ENCODE measurements at places on chromosomes 2 and 18.

- no peak for DNase-seq
These were observed 1.7 kb downstream of the METTL4 start for GRCh38 chr18:2569338-2570207.

DNA sequence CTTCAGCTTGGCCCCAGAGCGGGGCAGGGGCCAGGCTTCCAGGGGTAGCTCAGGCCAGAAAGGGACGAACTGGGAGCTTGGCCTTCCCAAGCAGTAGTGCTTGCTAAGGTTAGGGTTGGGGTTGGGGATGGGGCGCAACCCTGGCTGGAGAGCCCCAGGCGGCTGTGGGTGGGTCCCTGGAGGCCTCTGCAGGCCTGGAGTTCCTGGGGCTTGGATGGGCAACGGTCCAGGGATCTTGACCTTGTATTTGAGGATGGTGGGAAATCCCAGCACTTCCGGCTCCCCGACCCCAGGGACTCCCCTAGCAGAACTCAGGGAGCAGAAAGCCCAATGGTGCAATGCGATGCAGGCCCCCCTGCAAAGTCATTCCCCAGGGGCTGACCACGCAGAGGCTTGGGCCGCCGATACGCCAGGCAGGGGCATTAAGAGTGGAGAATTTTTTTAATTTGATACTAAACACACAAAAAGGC lies 12.6 kb upstream of the MLPH start:
- no peak for DNase-seq

DNA sequence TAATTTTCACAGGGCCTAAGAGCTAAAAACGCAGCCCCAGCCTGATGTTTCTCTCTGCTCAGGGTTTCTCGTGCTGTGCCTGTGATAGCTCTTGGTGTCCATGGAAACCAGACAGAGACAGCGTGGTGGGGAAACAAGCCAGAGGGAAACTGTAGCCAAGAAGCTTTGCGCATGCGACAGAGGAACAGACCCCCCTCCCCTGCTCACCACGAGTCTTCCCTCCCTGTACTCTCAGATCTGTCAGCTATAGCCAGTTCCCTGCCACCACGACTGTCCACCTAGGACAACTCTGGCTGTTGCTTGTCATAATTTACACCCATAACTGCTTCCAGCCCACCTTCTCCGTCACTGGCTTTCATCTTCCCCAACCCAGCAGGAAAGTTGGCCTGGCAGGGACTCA lies 13.2 kb upstream of the DNAJC27 start:
- DNase-seq: peak; percentile 49

DNA sequence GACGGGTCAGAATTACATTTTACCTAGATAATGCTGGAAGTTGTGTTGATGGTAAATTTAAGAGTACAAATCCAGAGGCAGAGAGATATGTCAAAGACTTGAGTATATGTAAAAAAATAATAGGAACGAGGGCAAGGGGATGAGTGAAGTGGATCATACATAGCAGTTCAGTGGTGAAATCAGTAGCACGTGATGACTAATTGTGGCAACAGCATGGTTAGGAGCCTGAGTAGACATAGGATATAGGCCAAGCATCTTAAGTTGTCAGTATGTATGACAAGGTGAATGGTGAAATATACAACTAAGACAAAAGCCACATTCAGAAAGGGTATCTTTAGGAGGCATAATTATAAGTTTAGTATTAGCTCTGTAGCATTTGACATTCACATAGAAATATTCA lies 826.5 kb upstream of the PIK3C3 start:
- no peak for DNase-seq

- no peak for DNase-seq
These were observed 104.9 kb downstream of the ASAP2 start for GRCh38 chr2:9311488-9311887.

GRCh38 chr18:3323900-3324299 lies 62.0 kb downstream of the MYL12B start:
- DNase-seq: no peak

DNA sequence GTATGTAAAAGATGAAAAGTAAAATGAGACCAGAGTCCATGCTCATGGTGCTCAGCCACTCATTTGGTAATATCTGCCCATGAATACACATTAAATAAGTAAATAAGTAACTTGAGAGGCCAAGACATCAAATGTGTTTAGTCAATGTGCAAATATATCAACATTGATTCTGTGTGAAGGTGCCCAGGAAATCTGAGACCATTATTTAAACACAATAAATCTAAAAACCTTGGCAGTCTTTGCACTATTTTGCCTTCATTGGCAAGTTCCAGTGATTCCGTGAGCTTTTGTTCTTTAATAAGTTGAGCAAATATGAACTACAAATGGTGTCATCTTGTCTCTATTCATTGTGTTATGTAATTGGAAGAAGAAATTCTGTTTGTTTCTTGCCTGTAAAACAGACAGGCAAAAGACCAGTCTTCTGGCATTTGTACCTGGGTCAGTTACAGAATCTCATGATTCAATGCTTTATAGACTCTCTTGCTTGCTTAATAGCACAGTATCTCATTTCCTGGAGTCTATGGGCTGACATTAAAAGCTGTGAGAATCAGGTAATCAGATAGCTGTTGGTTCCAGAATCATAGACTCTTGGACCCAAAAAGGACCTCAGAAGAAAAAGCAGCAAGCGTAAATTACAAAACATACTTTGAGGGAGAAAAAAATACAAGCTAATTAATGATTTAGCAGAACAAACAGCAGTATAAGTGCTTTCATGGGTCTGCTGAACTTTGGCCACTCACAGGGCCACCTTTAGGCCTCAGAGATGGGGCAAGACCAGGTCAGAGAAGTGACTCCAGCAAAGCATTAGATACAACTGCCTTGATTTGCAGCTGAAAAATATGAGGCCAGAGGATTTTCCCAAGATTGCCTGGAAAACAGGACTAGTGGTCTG lies 20.0 kb upstream of the SERPINB3 start:
- no peak for DNase-seq

DNA sequence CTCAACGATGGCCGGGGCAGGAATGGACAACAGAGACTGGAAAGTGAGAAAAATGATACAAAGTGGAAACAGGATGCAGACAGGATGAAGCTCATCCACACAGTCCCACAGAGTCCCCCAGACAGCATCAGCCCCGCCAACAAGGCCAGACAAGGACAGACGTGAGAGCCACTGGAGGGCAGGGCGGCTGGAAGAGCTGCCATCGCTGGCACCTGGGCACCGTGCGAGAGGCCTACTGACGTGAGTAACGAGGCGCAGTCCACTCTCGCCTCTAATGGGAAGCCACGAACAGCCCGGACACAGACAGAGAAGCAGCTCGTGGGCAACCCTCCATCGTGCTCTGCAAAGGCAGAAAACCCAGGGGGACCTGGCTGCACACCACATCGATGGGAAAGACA lies 17.1 kb downstream of the HDAC4 start:
- no peak for DNase-seq

- DNase-seq: no peak
These were observed 71.0 kb downstream of the ARL4C start for GRCh38 chr2:234425639-234426603.

DNA sequence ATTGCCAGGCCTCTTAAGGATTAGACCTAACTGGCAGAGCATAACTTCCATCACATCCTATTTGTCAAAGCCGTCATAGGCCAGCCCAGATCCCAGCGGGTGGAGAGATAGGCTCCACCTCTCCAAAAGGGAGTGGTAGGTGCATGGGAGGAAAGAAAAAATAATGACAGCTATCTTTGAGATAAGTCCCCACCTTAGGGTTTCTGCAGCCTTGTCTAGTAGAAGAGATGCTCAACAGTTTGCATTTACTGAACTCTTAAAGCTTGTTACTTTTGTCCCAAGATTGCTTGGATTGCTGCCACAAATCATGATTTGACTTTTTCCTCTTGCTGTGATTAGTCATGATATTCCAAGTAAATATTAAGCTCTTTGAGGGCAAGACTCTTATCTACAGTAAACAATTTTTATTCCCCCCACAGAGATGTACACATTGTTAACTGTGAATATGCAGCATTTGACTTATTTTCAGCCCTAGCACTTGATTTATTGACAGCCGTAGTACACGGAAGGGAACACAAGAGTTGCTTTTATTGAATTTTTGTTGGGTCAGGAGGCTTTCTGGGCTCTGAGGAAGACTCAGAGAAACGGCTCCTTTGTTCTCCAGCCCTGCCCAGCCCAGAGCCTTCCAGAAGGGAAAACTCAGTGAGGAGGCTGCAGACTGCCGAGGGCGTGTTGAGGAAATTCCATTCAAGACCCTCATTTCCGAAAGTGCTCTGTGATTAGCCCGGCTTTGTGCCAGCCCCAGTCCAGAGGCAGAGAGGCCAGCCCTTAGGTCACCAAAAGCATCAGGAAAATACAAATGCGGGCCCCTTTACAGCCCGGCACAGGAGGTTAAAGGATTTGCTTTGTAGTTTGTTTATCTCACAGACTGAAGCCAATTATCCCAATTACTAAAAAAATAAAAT lies 75.5 kb upstream of the ZNF532 start:
- peak; percentile 48 for DNase-seq

DNA sequence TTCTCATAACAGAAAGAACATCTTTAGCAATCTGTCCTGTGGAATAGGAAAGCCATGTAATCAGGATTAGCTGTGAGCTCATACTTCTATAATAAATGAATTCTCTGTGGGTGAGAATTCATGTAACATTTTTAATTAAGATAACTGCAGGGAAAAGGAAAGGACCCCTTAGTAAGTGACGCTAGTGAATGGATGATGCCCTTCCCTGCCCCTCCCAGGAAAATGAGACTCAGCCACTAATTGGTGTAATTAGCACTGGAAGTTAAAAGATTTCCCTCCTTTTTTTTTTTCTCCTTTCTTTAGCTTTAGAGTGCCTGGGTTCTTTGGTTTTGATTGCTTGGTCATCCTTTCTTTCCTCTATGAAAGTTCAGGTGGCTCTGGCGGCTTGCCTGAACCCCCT lies 90.3 kb downstream of the VWA3B start:
- no peak for DNase-seq

DNA sequence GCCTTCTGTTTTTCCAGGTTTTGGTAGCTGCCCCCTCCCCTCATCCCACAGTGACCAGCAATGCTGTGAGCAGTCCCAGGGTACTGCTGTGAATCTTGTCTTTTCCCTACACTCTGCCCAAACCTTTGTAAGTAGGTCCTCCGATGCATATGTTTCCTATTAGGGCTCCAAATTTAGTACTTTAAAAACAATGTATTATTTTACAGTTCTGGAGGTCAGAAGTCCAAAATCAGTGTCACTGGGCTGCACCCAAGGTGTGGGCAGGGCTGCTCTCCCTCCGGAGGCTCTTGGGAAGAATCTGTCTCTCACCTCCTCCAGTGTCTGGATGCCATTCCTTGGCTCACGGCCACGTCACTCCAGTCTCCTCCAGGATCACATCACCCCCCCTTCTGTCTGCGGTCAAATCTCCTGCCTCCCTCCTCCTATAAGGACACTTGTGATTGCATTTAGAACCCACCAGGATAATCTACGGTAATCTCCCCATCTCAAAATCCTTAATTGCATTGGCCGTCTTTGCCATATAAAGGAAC lies 208.5 kb downstream of the SH3BP4 start:
- DNase-seq: no peak

Data from hippocampal formation (tissue), 2 donors.